Psoas muscle (tissue), 8 donors: ENCODE measurements at places on chromosomes 1 and 21.

- no peaks in the 10 kb centered on the region for H3K36me3 ChIP-seq
- no peaks in the 10 kb centered on the region for H3K4me1 ChIP-seq
- no peak overlapping the region for H3K27ac ChIP-seq
- H3K4me3 ChIP-seq: no peak overlapping the region
Measured at GRCh38 chr1:48677306-48678287, 99.1 kb downstream of the BEND5 start.

DNA sequence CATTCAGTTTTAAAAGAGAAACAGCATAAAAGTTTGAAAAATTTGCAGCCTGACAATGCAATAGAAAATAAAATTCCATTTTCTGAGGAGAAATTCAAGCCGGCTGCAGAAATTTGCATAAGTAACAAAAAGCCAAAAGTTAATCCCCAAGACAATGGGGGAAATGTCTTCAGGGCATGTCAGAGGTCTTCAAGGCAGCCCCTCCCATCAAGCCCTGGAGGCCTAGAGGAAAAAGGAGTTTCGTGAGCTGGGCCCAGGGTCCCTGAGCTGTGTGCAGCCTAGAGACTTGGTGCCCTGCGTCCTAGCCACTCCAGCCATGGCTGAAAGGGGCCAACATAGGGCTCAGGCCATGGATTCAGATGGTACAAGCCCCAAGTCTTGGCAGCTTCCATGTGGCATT, 74.6 kb downstream of the PIK3R3 start:
- H3K4me1 ChIP-seq: no peaks in the 10 kb centered on the region
- H3K4me3 ChIP-seq: no peak overlapping the region
- DNase-seq: no peak
- H3K36me3 ChIP-seq: no peaks in the 10 kb centered on the region
- no peak overlapping the region for H3K27ac ChIP-seq

DNA sequence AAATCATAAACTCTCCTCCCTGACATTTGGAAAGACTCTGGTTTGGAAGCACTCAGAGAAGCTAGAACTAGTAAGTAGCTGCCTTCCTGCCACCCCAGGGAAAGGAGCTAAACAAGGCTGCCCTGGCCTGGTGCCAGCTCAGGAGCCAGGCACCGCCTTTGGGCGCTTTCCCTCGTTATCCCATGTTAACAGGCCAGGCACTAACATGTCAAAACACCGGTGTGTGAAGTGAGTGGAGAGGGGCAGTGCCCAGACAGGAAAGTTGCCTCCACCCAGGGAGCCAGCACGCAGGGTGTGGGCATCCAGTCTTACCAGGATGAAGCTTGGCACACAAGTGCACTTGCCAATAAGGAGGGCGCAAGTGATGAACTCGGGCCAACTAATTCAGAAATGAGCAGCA, 346.8 kb downstream of the RRAGC start:
- no peaks in the 10 kb centered on the region for H3K27me3 ChIP-seq
- H3K4me1 ChIP-seq: no peaks in the 10 kb centered on the region
- no peak for DNase-seq
- H3K36me3 ChIP-seq: no peaks in the 10 kb centered on the region

GRCh38 chr1:24308365-24309015, 10.7 kb upstream of the GRHL3 start:
- no peak overlapping the region for H3K27ac ChIP-seq
- no peaks in the 10 kb centered on the region for H3K36me3 ChIP-seq
- H3K4me3 ChIP-seq: no peak overlapping the region
- no peaks in the 10 kb centered on the region for H3K27me3 ChIP-seq

DNA sequence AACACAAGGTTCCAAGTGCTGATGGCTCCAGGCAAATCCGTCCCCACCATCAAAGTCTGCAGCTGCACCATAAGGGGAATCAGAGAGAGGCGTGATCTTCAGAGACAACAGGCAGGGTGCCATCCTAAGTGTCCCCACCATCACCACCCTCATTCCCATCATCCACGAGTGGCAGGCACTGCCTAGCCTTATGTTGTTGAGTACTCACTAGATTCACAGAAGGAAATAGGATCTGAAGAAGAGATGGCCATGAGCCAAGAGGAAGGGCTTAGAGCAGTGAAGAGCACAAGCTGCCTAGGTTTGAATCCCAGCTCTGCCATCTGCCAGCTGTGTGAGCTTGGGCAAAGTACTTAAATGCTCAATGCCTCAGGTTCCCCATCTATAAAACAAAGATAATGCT, 207.3 kb upstream of the CSF3R start:
- H3K27ac ChIP-seq: no peak overlapping the region
- no peak overlapping the region for H3K4me3 ChIP-seq
- DNase-seq: no peak
- peaks cover 66% of the 10 kb centered on the region for H3K27me3 ChIP-seq

DNA sequence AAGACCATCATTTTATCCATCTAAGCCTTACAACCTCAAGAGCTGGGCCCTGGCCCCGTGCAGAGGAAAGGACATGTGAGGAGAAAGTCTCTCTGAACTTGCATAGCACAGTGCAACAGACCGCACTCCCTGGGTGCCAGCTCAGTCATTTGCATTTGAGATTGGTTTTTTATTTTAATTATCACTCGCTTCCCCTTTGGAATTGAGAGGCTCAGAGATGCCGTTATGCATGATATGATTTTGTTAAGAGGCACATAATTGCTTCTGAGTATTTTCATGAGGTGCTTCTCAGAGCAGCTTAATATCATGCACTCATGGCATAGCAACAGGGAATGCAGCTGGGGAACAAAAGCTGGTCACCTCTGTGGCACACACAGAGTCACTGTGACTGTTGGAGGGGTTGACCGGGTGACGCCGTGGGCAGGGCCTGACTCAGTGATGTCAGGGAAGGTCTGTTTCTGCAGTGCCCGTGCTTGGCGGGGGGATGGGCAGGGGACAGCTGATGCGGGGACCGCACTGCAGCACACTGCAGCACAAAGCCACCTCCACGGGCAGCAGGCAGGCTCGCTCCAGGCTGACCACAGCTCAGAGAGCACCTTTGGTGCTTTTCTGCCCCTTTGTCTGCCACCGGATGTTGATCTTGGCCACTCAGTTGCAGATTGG, 43.2 kb upstream of the VAMP3 start:
- H3K4me1 ChIP-seq: no peaks in the 10 kb centered on the region
- no peaks in the 10 kb centered on the region for H3K36me3 ChIP-seq
- H3K27me3 ChIP-seq: no peaks in the 10 kb centered on the region
- no peak for DNase-seq
- no peak overlapping the region for H3K27ac ChIP-seq

GRCh38 chr1:30225357-30225756, 498.0 kb downstream of the MATN1 start:
- H3K27me3 ChIP-seq: peaks cover 3% of the 10 kb centered on the region
- no peaks in the 10 kb centered on the region for H3K4me1 ChIP-seq

GRCh38 chr1:180633057-180634056, 1.5 kb downstream of the XPR1 start:
- peak overlapping the region; percentile 98 for H3K4me3 ChIP-seq
- no peaks in the 10 kb centered on the region for H3K27me3 ChIP-seq
- H3K4me1 ChIP-seq: peaks cover 44% of the 10 kb centered on the region
- no peak for DNase-seq
- H3K27ac ChIP-seq: peak overlapping the region; percentile 89

DNA sequence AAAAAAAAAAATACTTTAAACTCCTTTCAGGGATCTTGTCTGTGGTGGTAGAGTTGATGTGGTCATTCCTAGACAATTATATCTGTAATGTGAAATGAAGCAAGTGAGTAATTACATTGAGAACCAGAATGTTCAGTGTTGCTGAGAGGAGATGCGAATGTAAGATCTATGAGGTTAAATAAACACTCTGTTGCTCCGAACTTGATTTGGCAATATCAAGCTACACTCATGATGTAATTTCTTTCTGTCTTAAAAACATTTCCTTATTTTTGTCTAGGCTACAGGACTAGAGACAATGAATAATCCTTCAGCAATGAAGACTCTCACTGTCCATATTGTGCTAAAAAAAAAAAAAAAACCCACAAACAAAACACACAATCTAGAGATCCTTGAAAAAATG, 63.1 kb upstream of the IGSF5 start:
- DNase-seq: no peak
- no peaks in the 10 kb centered on the region for H3K4me1 ChIP-seq
- H3K36me3 ChIP-seq: no peaks in the 10 kb centered on the region
- H3K27ac ChIP-seq: no peak overlapping the region
- H3K4me3 ChIP-seq: no peak overlapping the region
- H3K27me3 ChIP-seq: no peaks in the 10 kb centered on the region

GRCh38 chr1:43994794-43995790, 3.7 kb downstream of the CCDC24 start:
- H3K4me1 ChIP-seq: peaks cover 6% of the 10 kb centered on the region
- no peaks in the 10 kb centered on the region for H3K27me3 ChIP-seq
- DNase-seq: no peak

GRCh38 chr21:45899317-45900033, 82.1 kb upstream of the COL6A1 start:
- no peaks in the 10 kb centered on the region for H3K27me3 ChIP-seq
- H3K27ac ChIP-seq: no peak overlapping the region
- no peak overlapping the region for H3K4me3 ChIP-seq
- DNase-seq: peak; percentile 7
- H3K4me1 ChIP-seq: no peaks in the 10 kb centered on the region

GRCh38 chr1:115652236-115652788, 10.5 kb downstream of the VANGL1 start:
- H3K4me1 ChIP-seq: peaks cover 4% of the 10 kb centered on the region
- no peak for DNase-seq
- no peak overlapping the region for H3K27ac ChIP-seq
- H3K36me3 ChIP-seq: no peaks in the 10 kb centered on the region
- H3K4me3 ChIP-seq: no peak overlapping the region
- no peaks in the 10 kb centered on the region for H3K27me3 ChIP-seq

DNA sequence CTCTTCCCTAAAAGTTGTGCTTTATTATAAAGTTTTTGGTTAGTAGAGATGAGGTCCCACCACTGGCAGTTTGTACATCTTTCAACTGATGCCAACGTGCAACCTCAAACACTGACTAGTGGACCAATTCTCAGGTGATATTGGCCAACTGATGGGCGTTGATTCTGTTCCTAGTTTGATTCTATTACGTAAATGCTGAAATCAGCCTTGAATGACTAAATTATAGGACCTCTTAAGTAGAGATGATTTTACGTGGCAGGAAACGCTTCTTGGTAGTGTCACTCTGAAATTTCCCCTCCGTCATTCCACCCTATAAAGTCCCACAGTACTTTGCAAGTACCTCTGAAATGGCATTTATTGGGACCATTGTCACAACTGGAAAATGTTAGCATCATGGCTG, 8.8 kb upstream of the FNDC7 start:
- no peak overlapping the region for H3K4me3 ChIP-seq
- DNase-seq: no peak
- no peak overlapping the region for H3K27ac ChIP-seq
- H3K36me3 ChIP-seq: peaks cover 5% of the 10 kb centered on the region
- no peaks in the 10 kb centered on the region for H3K4me1 ChIP-seq

DNA sequence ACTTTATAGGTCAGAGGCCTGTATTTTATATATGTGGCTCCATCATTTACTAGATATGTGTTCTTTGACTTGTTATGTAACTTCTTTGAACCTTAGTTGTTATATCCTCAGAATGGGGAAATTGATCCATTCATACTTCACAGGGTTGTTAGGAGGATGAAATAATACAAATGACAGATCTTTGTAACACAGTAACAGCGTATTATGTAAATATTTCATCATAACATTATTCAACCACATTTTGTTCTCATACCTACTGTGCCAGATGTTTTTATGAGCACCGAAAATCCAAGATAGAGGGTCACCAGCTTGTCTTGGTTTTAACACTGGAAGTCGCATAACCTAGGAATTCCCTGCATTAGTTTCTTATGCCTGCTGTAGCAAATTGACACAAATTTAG, 3.3 kb downstream of the SUCO start:
- no peak for DNase-seq
- no peaks in the 10 kb centered on the region for H3K27me3 ChIP-seq
- H3K36me3 ChIP-seq: no peaks in the 10 kb centered on the region
- no peak overlapping the region for H3K4me3 ChIP-seq
- H3K27ac ChIP-seq: no peak overlapping the region

- no peaks in the 10 kb centered on the region for H3K36me3 ChIP-seq
- DNase-seq: no peak
- no peaks in the 10 kb centered on the region for H3K27me3 ChIP-seq
- peak overlapping the region; percentile 31 for H3K4me3 ChIP-seq
- H3K4me1 ChIP-seq: peaks cover 97% of the 10 kb centered on the region
Measured at GRCh38 chr1:66350001-66350547, 183.9 kb upstream of the SGIP1 start.

DNA sequence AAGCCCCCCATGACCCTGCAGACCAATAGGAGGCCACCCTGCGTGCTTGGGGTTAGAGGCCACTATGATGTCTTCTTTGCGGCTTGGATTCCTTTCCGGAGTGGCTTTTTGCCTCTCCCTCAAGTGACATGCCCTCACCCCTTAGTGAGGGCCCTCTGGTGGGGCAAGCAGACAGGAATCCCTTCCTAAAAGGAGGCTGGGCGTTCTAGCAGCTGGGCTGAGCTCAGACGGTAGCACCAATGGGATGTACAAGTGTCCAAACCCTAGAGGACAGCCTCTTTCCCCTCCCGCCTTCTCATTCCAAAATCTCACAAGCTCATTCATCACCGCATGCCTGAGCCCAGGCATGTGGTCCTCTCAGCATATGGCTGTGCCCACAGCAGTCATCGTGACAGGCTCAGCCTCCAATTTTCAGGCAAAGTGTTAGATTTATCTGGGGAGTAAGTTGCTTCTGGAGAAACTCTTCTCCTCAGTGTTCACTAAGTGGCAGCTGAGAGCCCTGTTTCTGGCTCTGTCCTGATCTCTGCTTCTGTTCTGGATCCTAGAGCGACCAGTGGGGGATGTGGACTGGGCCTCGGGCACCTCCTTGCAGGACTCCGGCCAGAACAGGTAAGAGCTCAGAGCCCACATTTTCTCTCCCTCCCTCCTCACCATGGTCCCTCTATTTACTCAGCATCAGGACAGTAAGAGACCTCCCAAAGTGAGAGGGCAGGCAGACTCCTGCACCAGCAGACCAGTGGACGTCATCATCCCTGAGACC, 4.8 kb downstream of the KIAA1614 start:
- H3K4me1 ChIP-seq: no peaks in the 10 kb centered on the region
- no peaks in the 10 kb centered on the region for H3K27me3 ChIP-seq
- no peak overlapping the region for H3K4me3 ChIP-seq
- no peak for DNase-seq
- H3K36me3 ChIP-seq: no peaks in the 10 kb centered on the region

DNA sequence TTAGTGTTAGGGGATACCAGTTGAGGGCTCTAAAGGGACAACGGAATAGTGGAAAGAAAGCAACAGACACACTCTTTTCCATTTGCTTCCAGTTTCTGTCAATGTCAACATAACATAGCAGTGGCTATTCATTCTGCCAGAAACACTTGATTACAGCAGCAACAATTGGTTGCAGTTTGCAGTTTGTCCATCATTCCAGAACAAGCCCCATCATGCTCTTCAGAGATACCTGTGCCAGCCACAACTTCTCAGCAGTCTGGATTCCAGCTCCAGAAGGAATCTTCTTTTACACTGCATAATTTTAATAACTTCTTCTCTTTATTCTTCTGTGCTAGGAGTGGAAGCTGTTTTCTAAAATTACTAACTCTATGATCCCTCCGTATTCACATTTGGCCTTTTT, 1521.4 kb downstream of the PLA2G4A start:
- no peak overlapping the region for H3K4me3 ChIP-seq
- DNase-seq: no peak
- no peaks in the 10 kb centered on the region for H3K4me1 ChIP-seq
- H3K27ac ChIP-seq: no peak overlapping the region
